ENCODE measurements at places on chromosomes 3 and 15.

- no peak for DNase-seq
Observed at GRCh38 chr3:170631755-170632488, 46.0 kb upstream of the SLC7A14 start.

GRCh38 chr3:188358787-188359493, 205.0 kb downstream of the LPP start:
- DNase-seq = peak; percentile 14

GRCh38 chr15:39826975-39827374, 44.3 kb upstream of the FSIP1 start:
- DNase-seq = no peak

GRCh38 chr15:47339800-47340570, 377.3 kb upstream of the SEMA6D start:
- no peak for DNase-seq

All from central memory CD4-positive, alpha-beta T cell (primary cell).